NCI-H187 (cell line): ENCODE measurements at places on chromosomes 2 and 18.
A peak's percentile ranks its signal among the peaks of the same experiment; 100 is the strongest.

DNA sequence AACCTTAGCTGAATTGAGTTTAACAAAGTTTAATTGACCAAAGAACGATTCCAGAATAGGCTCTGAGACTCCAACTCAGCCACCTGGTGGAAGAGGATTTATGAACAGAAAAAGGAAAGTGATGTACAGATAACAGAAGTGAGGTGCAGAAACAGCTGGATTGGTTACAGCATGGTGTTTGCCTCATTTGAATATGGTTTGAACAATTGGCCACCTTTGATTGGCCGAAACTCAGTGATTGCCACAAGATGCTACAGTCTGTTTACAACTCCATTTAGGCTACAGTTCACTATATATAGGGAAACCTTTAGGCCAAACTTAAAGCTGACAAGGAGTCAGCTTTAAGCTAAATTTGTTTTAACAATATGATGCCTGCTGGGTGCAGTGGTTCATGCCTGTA, 28.1 kb upstream of the SLC35G4 start:
- DNase-seq = no peak

GRCh38 chr18:10455726-10456453, 1.5 kb downstream of the APCDD1 start:
- no peak for DNase-seq

GRCh38 chr18:45253973-45254708, 361.1 kb upstream of the SLC14A2 start:
- DNase-seq = no peak

DNA sequence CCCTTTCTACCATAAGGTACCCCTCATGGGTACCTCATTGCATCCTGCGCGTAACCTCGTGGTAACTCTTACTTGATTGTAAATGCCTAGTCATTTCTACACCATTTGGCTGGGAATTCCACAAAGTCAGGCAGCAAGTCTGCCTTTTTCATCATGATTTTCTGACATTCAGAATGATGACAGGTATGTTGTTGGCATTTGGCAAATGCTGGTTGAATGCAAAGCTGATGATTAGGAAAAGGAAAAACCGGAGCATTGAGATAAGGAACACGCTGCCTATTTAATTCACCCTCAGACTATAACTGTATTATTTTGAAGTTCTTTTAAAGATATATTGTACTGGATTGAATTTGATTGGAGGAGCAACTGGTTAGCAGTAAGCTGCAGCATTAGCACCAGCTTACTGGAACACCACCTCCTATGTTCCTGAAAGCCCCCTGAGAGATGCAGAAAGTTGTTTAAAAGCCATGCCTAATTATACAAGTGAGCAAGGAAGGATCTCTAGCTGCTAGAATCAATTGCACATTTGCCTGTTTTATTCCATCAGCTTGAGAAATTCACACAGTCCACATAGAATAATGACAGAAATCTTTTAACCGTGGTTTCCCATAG, 520.1 kb downstream of the LRP1B start:
- no peak for DNase-seq

DNA sequence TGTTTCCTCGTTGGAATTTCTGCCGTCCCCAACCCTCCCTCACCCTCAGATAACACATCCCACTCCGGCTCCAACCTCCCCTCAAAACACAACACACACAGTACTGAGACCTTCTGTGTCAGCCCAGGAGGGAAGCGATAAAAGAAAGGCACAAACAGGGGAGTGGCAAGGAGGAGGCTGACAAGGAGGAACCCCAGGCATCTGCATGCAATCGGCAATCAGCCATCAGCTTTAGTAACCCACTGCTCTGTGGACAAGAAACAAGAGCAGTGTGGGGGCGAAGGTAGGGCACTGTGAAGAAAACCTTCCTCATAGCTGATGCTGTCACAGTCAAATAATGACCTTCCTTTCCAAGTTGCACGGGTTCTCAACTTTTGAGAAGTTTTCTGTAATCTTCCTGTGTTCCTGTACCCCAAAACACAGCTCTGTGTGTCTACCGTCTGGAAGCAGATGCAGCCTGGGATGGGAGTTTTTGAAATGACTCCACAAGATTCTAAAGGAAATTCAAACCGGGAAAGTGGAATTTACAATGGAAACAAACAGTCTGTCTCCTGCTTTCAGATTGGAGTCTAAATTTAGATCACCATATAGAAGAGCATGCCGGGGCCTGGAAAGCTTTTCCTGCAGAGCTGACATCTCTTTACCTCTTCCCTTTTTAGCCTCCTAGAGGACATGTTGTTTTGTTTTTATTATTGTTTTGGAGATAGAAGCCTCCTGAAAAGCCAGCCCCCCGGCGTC, 16.4 kb upstream of the LPIN2 start:
- no peak for DNase-seq

- DNase-seq = no peak
These were observed 45.7 kb downstream of the RAB31 start for GRCh38 chr18:9753846-9754245.

GRCh38 chr2:69053416-69053965, 40.5 kb downstream of the ANTXR1 start:
- no peak for DNase-seq

- DNase-seq = no peak
These were observed 302 bp downstream of the TXNL4A start for GRCh38 chr18:79988071-79988450.

DNA sequence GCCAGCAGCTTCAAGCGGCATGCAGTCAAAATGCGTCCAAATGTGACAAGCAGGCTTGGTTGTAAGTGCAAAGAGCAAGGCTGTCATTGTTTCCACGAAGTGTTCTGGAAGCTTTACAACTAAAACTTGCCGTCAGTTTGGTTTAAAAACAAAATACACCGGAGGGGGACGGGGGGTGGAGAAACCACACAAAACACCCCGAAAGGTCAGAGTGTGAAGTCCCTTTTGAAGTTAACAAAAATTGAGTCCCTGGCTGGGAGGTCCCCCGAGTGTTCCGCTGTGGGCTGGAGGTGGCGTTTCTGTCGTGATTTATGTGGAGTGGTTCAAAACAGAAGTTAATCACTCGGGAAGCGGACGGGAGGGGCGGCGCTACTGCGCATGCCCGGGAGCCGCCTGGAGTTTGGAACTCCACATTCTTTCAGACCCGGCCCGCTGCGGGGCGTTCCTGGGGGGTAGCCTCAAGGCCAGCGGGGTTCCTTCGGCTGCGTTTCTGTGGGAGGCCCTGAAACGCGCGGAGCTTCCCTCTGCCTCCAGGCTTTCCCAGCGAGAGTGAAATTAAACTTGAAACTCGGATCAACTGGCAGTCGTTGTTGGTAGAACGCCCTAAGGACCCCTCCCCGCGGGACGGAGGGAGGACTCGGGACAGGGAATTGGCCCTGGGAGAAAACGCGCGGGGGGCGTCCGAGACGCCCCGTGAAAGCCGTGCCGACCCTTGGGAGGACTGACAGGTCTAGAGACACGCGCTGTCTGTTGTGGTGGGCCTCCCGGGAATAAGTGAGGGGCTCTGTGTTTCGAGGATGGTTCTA, 1.4 kb downstream of the TGIF1 start:
- peak; percentile 30 for DNase-seq

DNA sequence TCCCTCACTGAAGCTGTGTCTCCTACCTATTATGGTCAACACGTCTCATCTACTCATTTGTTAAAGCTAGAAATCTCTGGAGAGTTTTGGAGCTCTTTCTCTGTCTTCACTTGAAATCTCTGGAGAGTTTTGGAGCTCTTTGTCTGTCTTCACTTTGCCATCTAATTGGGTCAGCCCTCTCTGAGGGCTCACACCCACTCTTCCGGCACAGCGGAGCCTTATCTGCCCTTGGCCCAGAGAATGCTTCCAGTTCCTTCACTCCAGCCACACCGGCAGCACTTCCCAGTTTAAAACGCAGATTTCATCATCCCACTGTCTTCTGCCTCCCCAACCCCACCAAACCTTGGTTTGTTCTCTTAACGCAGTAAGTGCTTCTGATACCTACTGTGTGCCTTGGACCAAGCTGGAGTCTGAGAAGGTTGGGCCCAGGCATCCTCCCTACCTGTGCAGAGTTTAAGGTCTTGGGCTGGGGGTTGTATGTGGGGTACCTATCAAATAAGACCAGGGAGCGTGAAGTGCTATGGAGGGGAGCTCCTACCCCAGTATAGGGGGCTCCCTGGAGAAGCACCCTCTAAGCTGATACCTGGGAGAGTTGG, 5.0 kb downstream of the HPCAL1 start:
- no peak for DNase-seq

DNA sequence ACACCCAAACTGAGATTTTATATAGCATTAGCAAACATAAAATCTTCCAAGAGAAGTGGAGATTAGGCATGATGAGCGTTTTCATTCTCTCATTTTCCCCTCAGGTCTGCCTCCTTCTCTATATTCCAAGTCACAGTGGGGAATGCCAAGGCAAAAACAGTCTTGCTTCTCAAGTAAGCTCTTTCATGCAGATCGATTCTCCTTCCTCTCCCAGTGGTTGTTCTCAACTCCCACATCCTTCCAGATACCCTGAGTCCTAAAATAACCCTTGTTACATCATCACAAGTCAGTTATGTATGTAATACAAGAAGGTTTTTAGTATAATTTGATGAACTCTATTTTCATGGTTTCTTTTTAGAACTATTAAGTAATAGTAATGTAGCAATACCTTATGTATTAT, 150.6 kb downstream of the TXNL1 start:
- DNase-seq = no peak

DNA sequence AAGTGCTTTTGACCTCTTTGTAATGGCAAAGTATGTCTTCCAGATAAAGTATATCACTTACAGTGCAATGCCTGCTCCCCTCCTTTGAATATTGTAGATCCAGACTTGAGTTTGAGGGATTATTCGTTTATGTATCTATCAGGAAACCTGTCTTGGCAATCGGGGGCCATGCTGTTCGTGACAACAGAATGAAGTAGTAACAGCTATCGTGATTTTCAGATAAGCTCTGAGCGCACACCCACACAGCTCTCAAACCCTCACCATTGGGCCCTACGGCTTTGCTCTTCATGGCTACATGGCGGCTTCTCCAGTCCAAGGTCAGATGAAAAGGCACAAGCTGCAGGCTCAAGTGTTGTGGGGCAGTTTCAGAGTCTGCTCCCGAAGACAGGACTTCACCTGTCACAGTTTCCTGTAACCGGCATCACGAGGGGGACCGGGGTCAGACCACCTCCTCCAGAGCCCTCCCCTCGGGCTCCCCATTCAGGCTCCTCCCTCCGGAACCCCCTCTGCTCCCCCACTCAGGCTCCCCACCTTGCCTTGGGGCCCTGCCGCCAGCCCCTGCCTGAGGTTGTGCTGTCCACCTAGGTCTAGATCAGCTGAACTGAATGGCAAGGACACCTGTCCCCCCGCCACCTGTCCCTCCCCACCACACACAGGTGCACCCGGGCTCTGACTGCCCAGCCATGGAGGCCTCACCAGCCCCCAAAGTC, 292.5 kb upstream of the SALL3 start:
- no peak for DNase-seq

- DNase-seq = peak; percentile 33
These were observed 175.3 kb downstream of the INHBB start for GRCh38 chr2:120520929-120521912.

DNA sequence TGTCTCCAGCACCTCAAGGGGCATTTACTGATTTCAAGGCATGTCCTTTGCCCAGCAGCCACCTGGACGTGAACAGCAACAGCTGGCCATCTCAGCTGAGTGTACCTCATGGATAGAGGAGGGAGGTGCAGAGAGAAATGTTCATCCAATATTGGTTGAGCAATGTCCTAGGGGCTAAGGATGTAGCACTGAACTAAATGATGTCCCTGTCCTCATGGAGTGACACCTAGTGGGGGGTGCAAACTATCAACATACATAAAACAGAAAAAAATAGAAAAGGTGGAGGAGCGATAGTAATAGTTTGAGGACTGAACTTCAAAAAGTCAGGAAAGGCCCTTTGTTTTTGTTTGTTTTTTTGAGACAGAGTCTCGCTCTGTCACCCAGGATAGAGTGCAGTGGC, 4.8 kb upstream of the UGGT1 start:
- DNase-seq = no peak

DNA sequence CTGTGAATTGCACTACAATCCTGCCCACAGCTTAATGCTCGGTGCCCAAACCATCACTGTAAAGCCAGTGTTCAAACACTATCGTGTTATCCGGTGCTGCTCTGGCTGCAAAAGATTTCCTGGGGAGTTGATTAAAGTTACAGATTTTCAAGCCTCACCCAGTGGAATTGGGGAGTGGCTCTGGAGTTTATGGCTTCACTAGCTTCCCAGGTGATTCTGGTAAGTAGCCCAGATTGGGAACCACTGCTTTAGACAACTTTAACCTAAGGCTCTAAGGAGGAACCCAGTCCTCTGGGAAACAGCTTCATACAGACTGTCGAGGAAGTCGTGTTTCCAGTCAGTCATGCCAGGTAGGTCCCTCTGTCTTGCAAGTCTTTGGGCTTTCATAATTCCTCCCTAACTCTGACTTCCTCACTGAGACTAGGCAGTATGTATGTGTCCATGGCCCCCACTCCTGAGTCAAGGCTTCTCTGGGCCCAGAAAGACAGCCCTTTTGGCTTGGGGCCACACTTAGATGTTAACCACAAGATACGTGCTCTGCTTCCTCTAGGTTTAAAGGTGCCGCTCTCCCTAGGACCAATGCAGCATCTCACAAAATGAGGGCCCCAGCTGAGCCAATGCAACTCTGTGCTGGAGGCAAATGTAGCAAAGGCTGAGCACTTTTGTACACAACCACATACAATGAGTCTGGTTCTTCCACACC, 299.7 kb downstream of the PRKCE start:
- no peak for DNase-seq

DNA sequence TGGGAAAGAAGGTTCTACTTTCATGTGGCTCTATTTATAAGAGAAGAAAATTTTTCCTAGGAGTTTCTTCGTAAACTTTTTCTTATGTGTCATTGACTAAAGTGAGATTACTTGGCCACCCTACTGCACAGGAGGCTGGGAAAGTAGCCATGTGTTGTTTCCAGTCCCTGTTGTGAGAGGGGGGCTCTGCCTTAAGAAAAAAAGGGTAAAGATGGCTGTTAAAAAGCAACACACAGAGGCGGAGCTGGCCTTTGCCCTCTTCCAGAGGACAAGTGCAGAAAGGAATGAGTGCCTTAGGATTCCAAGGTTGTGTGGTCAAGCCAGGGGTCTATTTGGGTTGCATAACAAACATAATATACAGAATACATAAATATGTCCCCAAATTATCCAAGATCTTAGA, 230.0 kb upstream of the CXCR4 start:
- DNase-seq = no peak

DNA sequence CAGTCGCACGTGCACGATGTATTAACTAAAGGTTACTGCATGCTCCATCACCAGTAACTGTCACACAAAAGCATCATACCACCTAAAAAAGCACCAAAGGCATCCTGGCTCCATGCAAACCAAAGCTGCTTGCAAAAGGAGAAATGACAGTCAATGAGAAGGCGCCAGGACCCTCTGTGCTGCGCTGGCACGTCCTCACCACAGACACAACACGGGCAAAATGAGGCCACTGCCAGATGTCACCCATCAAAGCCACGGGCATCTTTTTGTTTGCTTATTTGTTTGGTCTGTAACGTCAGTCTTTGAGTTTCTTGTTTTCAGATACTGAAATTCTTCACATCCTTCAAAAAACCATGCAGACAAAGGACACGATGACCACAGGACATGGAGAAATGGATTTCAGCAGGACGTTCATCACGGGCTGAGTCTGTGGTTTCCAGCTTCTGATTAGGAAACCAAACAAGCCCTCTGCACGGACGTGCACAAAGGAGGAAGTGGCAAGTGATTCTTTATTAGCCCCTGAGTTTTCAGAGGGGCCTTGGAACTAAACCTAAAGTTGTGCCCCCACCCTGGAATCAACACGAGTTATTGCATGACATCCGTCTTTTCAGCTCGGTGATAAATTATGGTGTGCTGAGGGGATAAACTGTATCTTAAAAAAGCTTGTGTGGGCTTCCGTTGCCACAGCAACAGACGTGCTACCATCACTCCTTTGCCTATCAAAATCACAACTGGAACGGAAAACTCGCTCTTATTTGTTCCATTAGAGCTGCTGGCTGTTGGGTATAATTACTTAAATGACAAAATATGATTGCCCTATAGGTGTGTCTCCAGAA, 181.8 kb downstream of the EIPR1 start:
- DNase-seq = no peak
